ENCODE measurements at places on chromosomes 7 and 10.

- DNase-seq, result peak; percentile 64
Observed at GRCh38 chr10:27052656-27053055, 47.6 kb downstream of the ANKRD26 start.

- DNase-seq, result no peak
Observed at GRCh38 chr10:73247509-73248258, 629 bp upstream of the DNAJC9 start.

DNA sequence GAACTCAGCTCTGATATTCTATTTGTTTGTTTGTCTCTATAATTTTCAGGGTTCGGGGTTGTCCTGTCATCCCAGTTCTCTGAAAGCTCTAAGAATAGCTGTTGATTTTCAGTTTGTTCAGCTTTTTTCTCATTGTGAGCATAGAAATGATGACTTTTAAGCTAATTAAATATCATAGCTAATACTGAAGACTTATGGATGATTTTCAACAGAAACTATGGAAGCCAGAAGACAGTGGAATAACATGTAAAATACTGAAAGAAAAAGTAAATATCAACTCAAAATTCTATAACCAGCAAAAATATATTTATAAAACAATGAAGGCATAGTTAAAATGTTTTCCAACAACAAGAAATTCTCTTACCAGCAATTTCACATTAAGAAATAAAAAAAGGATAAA lies 96.4 kb upstream of the ETV1 start:
- DNase-seq, result peak; percentile 8

DNA sequence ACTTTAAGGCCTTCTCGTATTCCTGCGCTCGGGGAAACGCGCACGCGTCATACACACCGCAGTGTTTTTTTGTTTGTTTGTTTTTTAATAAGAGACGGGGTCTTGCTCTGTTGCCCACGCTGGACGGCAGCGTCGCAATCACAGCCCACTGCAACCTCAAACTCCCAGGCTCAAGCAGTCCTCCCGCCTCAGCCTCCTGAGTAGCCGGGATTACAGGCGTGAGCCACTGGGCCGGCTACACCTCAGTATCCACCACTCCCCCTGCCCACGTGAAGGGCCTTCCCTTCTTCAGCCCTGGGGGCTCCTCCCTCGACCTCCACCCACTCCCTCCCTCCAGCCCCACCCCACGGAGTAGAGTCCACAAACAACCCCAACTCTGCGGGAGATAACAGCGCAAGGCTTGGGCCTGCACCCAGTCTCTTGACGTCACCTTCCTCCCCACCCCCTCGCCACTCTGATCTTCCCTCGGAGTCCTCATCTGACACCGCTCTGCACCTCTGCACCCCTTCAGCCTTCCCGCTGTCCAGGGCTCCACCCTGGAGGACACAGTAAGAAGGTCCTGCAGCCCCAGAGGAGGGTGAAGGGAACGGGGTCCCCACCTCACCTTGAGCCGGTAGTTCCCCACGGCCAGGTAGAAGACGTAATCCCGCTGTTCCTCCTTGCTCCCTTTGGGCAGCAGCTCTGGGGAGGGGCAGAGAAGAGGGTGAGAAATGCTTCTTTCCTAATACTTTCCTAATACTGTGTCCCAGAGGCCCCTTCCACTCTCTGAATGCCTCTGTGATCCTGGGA lies 2.8 kb upstream of the CLDN15 start:
- DNase-seq, result no peak

DNA sequence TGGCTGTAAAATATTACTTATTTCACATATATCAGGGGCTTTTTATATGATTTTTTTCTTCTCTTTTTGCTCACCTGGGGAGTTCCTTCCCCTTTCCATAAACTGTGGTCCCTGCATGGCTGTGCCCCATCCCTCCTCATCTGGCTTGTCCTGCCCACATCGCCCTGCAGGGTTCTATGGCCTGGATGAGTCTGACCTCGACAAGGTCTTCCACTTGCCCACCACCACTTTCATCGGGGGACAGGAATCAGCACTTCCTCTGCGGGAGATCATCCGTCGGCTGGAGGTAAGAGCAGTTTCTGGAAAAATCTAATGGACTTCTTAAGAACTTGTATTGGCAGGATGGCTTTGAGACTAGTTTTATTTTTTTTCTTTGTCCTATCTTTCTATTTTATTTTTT lies 60.1 kb downstream of the OGDH start:
- DNase-seq, result no peak

GRCh38 chr7:42017349-42017986 lies 219.5 kb downstream of the GLI3 start:
- no peak for DNase-seq

Measured in renal cortical epithelial cell (primary cell).